ENCODE measurements at places on chromosomes 2 and 18.
A peak's percentile ranks its signal among the peaks of the same experiment; 100 is the strongest.

GRCh38 chr2:70903641-70904340, 31.9 kb upstream of the ATP6V1B1 start:
- no peak for DNase-seq

DNA sequence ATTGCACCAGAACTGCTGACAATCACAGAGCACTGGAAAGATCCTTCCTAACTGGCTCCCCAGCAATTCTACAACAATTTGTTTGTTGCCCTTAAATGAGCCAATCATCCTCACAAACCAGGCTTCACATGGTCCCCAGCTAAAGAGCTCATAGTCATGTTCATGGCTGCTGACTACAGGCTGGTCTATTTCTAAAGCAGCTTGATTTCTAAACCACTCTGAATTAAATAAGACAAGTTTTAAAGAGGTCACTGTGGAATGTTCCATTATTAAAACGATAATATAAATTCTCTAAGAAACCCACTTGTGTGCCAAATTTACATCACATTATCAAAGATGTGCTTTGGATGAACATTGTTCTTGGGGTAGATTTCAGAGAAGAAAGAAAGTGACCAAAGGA, 110.7 kb downstream of the COPS8 start:
- no peak for DNase-seq

- DNase-seq, result no peak
These were observed 299.4 kb downstream of the LPIN1 start for GRCh38 chr2:12045864-12046291.

- peak; percentile 57 for DNase-seq
These were observed 2.8 kb downstream of the PREPL start for GRCh38 chr2:44358503-44358902.

DNA sequence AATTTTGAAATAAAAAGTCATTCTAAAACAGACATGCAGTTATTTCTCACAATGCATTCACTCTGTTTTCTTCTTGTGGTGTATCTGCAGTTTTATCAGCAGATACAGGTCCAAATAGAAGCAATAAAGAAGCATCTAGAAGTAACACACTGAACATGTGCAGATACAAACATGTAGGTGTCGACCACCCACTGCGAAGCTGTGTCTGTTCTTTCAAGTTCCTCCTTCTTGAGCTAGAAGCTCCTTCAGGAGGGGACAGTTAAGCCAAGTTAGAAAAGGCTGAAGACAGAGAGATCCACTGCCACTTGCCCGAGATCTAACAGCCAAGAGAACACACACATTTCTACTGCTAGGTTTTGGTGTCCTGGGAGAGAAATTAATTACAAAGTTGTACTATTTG, 30.1 kb downstream of the WDFY1 start:
- DNase-seq, result no peak

GRCh38 chr2:143422681-143423080, 293.5 kb downstream of the ARHGAP15 start:
- peak; percentile 19 for DNase-seq

GRCh38 chr2:215598376-215598975, 162.6 kb upstream of the FN1 start:
- DNase-seq, result no peak

- no peak for DNase-seq
These were observed 88.8 kb downstream of the FHOD3 start for GRCh38 chr18:36386150-36386920.

DNA sequence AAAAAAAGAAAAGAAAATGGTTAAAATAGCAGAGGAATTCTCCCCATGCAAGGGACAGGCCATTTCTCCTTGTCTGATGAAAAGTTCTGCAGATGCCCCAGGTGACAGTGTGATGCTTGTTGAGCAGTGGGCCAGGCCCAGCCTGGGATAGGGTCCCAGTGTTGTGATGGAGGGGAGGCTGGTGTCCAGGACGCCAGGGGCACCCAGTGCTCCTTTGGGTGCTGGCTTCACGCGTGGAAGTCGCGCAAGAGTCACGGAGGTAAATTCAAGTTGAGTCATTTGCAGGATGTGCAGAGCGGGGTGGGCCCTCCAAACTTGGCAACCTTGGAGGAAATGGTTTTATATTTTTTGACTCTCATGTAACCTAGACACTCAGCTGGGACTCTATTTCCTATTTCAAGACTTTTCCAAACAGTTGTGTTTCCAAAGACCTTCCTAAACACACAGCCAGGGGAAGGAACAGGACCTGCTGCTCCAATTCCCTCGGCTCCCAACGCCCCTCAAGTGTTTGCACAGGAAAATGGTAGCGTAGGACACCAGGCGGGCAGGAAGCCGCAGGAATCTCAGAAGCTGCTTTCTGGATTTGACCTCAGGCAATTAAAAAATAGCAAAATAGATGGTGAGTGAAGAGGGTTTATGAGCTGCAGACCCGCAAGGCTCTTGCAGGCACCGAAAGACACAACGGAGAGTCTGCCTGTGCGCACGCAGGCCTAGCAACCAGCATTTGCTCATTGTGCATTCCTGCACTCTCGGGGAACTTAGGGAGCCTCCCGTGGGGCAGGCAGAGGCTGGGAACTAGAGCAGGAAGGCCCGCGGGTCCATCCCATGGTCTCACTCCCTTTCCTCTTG, 107.1 kb upstream of the ODC1 start:
- DNase-seq, result no peak

DNA sequence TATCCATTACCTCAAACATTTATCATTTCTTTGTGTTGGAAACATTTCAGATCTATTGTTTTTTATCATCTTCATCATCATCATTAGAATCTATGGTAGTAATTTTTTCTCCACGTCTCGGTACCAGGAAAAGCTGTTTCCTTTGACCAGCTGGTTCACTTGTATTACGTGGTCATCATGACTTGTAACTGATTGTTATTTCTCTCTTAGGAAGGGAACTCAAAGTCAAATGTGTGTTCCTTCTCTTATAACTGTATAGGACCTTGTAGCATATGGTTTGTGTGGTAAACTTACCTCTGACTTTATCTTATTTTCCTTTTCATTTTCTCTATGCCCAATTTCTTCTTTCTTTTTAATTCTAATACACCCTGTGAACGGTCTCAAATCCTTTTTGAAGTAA, 16.5 kb downstream of the NCOA1 start:
- no peak for DNase-seq

DNA sequence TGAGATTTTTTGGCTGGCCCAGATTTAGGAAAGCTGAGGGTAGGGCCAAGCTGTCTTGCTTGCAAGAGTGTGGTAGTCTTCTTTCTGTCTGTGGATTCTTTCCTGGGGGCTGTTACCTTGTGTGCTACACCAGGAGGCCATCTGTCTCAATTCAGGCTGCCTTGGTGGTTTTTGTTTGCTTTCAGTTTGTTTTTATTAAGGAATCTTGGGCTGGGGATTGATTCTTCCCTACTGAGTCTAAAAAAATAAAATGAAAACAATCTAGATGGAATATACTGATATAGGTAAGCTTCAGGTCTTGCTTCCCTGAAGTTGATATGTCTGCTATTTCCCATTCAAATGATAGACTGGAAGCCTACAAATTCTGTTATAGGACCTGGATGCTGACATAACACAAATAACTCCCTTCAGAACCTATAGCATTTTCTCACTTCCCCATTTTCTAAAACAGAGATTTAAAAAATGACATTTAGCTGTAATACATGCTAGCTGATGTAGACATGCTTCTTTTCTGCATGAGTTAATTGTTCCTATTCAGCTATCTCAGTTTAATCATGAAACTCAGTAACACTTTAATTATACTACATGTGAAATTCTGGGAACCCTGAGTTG, 5.3 kb downstream of the LHCGR start:
- no peak for DNase-seq

GRCh38 chr2:134117676-134118075, 136.2 kb upstream of the MGAT5 start:
- no peak for DNase-seq

GRCh38 chr2:55102056-55102812, 52.0 kb upstream of the RTN4 start:
- DNase-seq, result no peak
